Cerebellar cortex (tissue), 1 donor: ENCODE measurements at places on chromosomes 12 and 14.

DNA sequence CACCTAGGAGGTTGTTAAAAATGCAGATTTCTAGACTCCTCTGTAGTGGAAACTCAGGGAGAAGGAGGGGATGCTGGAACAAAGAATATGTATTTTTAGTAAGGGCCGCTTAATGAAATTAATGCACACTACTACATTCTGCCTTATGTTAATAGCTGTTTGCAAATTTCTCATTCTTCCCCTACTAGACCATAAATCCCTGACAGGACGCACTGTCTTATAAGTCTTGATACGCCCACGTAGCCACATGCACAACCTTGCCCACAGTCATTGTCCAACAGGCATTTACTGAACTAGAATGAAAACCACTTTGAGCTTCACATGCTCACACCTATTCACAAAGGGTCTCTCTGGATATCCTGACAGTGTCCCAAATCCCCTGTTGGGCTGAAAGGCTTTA, 10.5 kb downstream of the KRT2 start:
- DNase-seq: no peak

GRCh38 chr14:88005050-88005481, at the start of gene GPR65:
Gene GPR65 (plus strand): TSS chr14:88005135. CDS start chr14:88010848, 5,713 bp downstream.
- DNase-seq: no peak

- no peak for DNase-seq
These were observed 70.5 kb downstream of the ANKS1B start for GRCh38 chr12:99914206-99914605.

GRCh38 chr12:3353621-3354020, 137.4 kb upstream of the PRMT8 start:
- DNase-seq: no peak

DNA sequence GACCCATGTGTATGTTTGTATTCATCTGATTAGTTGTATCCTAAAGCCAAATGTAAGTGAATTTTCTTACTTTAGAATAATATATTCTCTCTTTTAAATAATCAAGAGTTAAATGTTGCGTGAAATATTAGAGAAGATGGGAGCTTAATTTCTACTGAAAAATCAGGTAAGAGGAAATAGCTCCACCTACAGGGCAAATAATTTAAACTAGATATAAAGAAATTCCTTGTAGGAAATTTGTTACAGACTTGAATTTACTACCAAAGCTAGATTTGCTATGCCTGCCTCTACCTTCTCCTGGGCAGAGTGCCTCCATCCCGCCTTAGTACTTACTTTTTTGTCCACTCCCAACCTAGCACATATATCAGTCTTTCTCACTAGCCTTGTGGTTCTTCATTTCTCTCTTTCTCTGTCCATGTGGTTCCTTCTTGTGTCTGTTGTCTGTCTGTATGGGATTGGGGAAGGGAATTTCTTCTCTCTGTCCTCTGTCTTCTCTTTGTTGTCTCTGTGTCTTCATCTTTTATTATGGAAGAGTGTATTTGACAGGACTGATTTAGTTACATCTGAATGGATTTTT, 44.7 kb downstream of the PALS1 start:
- peak; percentile 63 for DNase-seq

DNA sequence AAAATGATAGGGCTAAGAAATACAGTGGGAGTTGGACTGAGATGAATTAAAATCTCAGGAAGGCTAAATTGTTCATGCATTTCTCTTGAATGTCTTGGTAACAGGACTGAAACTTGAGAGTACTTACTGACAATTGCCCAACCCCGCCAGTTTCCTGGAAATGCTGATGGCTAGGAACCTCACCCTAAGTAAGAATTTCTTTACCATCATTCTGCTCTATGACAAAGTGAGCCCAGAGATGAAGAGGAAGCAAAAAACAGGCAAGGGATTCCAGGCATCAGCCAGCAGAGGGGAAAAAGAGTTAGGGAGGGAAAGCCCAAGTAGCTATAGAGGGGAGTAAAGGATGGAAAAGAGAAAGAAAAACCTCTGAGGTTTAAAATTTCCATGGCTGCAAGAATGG, 397.7 kb downstream of the MDGA2 start:
- no peak for DNase-seq

GRCh38 chr12:1517007-1517406, 77.4 kb downstream of the FBXL14 start:
- DNase-seq: peak; percentile 29

DNA sequence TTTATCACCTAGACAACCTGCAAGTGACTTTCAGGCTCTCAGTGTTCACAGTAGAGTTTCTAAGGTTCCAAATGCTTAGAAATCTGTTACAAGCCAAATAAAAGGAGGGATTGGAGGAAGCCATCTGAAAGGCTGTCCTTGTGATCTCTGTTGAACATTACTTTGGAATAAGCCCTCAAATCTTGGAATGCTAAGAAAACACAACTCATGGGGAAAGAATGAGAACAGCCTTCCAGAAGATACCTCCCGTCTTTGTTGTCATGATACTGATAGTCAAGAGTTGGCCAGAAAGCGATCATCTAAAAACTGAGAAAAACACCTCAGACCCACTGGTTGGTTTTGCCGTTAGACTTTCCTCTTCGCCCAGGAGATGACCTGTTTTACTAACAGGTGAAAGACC, 44.4 kb upstream of the KCNK13 start:
- DNase-seq: no peak

- no peak for DNase-seq
These were observed 6.2 kb downstream of the SHMT2 start for GRCh38 chr12:57235728-57236131.

DNA sequence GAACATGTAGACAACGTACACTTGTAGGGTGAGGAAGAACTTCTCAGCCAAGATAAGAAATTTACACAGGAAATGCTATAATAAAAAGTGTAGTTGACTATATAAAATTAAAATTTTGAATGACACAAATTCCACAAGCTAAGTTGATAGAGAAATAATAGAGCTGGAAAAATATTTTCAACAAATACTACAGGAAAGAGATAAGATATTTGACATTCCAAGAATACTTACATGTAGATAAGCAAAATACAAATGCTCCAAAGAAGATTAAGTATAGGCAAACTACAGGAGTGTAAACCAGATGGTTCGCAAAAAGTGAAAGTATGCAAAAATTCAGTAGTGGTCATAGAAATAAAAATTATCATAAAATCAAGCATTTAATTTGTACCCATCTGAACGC, 49.2 kb upstream of the ANP32D start:
- no peak for DNase-seq

DNA sequence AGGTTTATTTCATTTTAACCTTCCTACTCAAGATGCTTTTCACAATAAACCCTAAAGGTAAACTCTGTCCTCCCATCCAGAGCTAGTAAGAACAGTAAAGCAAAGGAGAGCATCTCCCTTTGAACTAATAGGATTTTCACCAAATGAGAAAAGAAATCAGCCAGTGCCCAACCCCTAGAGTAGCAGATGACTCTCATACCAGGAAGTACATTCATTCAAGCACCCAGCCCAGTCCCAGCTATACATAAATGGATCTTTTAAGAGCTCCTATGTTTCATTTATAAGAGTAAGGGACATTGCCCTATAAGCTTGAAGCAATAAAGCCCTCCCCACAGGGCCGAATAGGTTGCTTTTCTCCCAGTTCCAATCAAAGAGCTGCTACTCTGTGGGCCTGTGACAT, 7.6 kb downstream of the BAZ2A start:
- DNase-seq: no peak

DNA sequence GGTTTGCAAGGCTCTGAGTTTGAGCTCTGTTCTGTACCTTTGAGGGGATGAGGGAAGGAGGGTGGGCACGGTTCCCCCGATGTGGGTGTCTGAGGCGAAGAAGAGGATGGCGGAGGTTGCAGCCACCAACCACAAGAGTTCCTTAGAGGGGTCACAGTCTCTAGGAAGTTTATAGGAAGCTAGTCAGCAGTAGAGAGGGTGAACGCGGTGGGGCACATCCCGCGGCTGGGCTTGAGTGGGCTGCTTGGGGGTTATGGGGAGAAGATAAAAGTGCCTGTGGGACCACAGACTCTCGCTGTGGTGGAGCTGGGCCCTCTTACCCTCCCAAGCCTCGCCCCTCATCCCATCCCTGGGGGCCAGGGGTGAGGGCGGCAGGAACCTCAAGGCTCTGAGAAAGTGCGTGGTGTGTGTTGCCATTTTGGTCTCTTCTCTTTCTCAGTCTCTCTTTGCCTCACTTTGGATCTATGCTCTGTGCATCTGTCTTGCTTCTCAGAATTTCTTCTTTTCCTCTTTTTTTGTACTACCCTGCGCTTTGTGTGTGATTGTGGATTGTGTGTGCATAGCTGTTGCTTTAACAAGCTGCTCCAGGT, 2.7 kb downstream of the CD4 start:
- no peak for DNase-seq

- no peak for DNase-seq
These were observed 22.7 kb upstream of the ORAI1 start for GRCh38 chr12:121603581-121603980.

DNA sequence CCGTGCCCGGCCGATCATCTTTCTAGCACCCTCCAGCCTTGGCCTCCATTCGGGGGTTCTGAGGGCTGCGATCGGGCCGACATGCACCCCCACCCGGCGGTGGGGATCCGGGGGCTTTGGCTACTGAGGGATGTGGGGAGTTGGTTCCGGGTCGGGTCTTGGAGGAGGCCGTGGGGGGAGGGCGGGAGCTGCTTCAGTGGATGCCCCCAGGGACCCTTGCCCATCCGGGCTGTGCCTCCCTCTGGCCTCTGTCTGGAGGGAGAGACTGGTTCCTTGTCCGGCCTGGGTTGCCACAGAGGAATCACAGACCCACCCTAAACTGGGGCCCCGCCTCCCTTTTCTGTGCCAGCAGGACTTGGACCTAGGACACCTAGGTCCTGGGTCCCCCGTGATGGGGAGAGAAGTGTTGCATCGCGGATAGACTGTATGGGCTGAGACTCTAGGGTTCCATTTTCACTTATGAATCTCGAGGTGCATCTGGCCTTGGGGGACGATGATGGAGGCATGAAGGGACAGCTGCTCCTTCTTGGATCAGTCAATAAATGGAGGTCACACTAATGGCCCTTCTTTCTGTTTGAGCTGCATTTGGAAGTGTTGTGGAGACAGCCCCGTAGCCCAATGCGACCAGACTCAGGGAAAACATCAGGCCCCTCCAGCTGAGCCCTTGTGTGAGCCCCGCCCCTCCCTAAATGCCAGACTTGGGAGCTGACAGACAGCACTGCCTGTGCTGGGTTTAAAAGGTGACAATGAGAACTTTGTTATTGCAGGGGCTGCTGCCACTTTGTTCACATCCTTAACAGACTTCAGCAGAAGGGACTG, 577 bp downstream of the DTX3 start:
- peak; percentile 52 for DNase-seq

DNA sequence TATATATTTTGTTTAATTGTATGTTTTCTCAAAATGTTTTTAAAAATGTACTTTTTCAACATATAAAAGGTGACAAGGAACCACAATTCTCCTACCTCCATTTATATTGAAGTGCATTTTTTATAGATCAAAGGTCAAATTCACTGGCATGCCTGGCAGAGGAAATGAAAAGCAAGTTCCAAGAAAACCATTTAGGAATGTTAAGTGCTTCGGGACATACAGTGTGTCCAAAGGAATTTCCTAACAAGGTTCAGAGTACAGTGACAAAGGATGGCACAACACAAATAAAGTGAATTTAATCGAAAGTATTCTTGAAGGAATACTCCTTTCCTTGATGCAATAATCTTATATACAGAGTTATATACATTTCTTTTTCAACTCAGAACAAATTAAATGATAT, 242.3 kb downstream of the CCER1 start:
- no peak for DNase-seq

GRCh38 chr12:52884526-52885293, 20.2 kb downstream of the KRT8 start:
- DNase-seq: peak; percentile 80

DNA sequence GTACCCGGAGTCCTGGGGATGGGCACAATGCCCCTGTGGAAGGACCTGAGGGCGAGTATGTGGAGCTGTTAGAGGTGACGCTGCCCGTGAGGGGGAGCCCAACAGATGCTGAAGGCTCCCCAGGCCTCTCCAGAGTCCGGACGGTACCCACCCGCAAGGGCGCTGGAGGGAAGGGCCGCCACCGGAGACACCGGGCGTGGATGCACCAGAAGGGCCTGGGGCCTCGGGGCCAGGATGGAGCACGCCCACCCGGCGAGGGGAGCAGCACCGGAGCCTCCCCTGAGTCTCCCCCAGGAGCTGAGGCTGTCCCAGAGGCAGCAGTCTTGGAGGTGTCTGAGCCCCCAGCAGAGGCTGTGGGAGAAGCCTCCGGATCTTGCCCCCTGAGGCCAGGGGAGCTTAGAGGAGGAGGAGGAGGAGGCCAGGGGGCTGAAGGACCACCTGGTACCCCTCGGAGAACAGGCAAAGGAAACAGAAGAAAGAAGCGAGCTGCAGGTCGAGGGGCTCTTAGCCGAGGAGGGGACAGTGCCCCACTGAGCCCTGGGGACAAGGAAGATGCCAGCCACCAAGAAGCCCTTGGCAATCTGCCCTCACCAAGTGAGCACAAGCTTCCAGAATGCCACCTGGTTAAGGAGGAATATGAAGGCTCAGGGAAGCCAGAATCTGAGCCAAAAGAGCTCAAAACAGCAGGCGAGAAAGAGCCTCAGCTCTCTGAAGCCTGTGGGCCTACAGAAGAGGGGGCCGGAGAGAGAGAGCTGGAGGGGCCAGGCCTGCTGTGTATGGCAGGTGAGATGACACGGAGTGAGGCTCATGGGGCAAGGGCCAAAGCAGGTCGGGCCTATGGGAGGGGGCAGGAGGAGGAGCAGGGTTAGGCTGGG, 4.5 kb downstream of the ARHGEF40 start:
- peak; percentile 72 for DNase-seq

- no peak for DNase-seq
These were observed 2.2 kb upstream of the CDKN3 start for GRCh38 chr14:54394596-54394995.

DNA sequence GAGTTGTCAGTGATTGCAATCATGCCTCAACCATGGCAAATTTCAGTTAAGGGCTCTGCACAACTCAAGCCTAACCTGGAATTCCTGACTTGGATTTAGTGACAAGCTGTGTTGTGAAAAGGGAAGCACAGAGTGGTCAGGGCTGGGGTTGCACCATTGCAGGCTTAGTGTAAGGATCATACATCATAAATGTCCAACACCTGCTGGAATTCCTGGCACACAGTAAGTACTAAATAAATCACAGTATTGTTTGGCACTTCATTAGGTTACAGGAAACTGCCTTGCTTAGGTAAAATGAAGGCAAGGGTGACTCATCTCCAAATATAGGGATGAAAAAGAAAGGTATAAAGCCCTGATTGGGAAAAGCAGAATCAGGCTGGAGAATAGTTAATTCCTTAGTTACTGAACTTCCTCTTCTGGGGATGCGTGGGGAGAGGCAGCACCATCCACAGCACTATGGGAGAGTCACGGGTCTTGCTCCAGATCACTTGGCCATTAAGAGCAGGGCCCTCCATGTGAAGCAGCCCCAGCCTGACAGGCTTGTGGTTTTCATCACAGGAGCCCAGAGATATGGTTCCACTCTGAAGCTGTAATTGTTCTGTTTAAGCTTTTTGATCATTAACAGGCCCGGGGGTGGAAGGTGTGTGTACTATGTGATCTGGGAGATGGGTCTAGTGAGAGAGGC, 39.7 kb downstream of the SLC8A3 start:
- no peak for DNase-seq
